ENCODE measurements at places on chromosomes 13 and 19.

DNA sequence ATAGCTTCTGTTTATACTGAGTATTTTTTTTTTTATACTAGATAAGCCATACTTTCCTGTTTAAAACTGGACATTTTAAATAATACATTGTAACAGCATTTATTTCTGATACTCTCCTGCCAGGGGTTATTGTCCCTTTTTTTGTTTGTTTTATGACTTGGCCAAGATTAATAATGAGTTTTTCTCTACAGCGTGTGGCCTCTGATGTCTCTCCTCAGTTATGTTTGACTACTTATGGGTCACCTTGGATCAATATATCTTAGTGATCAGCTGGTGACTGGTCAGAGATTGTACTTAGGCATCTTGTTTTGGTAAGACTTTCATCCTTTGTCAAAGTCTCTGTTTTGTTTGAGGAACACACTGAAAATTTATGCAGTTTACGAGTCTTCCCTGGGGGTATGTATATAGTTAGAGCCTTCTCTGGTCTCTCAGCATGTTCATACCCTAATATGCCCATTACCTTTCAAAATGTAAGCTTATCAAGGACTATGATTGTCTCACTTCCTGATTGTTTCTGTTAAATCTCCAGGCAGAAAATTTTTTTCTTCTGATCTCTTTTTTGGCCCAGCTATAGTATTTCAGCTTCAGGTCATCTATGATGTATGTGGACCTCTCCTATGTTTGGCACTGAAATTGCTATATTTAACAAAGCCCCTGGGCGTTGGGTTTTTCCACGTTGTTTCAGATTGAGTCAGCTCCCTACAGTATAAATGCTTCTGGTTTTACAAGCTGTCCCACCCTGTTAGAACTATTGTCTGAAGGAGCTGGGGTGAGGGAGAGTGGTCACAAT, 87.9 kb downstream of the URI1 start:
- no peak for DNase-seq

- peak; percentile 72 for DNase-seq
These were observed at the start of gene UHRF1 for GRCh38 chr19:4909156-4909896. UHRF1 (plus strand) TSS chr19:4909501; CDS start chr19:4910886, 1,385 bp downstream.

- DNase-seq = no peak
These were observed 8.4 kb downstream of the C19orf12 start for GRCh38 chr19:29706635-29707034.

- no peak for DNase-seq
These were observed 16.6 kb upstream of the LSM14A start for GRCh38 chr19:34155686-34156085.

DNA sequence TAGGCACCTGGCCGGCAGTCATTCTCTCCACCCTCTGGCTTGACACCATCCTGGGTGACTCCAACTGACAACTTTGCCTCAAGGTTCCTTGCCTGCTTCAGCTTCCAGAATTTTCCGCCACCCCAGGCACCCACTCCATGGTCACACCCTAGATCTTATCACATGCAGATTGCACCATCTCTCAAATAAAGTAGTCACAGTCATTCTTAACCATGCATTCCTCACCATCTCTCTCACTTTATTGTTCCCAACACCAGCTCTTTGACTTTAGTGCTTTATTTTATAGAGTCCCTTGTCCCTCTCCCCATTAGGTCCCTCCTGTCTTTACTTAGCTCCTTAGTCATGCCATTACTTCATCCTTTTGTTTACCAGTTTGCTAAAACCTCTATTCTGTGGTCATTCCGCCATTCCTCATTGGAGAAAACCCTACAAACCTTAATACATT, 351.7 kb downstream of the SPRY2 start:
- peak; percentile 51 for DNase-seq

GRCh38 chr19:3515891-3516422, 9.8 kb downstream of the FZR1 start:
- DNase-seq = no peak

DNA sequence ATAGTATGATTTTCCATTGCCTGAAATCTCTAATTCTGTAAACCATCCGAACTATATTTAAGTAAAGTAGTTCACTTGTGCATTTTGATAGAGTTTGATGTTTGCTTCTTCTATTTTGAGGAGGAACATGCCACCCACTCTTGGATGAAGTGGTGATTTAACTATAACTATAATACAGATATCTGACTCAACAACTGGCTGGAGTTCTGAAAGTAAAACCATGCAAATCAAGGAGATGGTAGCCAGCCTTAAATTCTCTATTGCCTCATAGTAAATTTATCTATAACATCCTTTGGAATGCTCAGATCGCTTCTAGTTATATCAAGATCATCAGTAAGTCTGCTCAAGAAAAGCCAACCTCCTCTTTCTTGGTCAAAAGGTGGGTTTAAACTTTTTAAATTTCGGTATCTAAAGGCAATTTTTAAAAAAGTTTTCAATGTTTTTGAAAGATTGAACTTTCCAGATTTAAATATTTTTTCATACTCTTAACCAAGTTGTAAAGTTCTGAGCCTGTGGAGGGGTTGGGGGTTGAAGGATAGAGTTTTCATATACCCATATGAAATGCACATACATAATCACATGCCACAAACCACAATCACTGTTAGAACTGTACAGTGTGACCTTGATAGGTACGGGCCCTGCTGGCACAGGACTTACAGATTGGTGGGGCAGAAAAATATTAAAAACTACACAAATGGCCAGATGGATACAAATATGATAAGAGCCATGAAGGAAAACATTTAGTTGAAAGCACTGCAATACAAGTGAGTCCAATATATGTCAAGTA, 90.5 kb upstream of the RFC3 start:
- DNase-seq = no peak

DNA sequence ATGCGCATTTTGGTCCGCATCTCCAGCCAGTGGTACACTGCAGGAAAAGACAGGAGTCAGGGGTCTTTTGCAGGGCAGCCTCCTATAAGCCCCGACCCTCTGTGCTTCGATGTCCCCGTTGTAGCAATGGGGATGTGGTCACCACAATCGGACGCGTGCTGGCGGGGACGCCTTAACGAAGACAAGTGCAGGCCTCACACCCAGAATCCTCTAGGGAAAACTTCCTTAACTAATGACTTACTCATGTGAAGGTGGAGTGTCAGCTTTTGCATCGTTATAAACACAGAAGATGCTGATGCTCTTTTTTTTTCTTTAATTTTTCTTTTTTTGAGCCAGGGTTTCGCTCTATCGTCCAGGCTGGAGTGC, 22.1 kb downstream of the VASP start:
- no peak for DNase-seq

GRCh38 chr13:43543331-43543730, 243.4 kb downstream of the ENOX1 start:
- no peak for DNase-seq

DNA sequence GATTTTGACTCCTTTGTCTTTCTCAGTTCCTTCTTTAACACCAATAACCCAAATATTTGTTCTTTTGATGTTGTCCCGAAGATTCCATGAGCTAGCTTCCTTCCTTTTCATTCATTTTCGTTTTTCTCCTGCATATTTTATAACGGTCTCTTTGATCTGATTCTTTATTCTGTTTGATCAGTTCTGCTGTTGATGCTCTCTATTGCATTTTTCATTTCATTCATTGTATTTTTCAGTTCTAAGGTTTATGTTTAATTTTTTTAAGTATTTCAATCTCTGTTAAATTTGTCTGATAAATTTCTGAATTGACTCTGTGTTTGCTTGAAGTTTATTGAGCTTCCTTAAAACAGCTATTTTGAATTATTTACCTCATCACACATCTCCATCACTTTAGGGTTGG, 68.4 kb upstream of the LRCH1 start:
- DNase-seq = no peak

- DNase-seq = peak; percentile 40
These were observed 7.5 kb downstream of the ZNF610 start for GRCh38 chr19:52343548-52343947.
